ENCODE measurements at places on chromosomes 1 and 21. TPM values are rescaled to one million over a fixed set of nuclear protein-coding genes. Genes with fewer than 3 reads are reported as not detected.
A peak's percentile ranks its signal among the peaks of the same experiment; 100 is the strongest.

- DNase-seq: no peak
- no peaks in the 10 kb centered on the region for H3K4me1 ChIP-seq
- H3K36me3 ChIP-seq: no peaks in the 10 kb centered on the region
- H3K27me3 ChIP-seq: no peaks in the 10 kb centered on the region
- no peak overlapping the region for H3K4me3 ChIP-seq
- H3K27ac ChIP-seq: no peak overlapping the region
Observed at GRCh38 chr1:165152727-165153126, 203.8 kb downstream of the LMX1A start.

GRCh38 chr1:237393632-237394031 lies 351.6 kb downstream of the RYR2 start:
- H3K27ac ChIP-seq: no peak overlapping the region
- no peaks in the 10 kb centered on the region for H3K27me3 ChIP-seq
- H3K36me3 ChIP-seq: no peaks in the 10 kb centered on the region
- H3K4me3 ChIP-seq: no peak overlapping the region

- peak; percentile 42 for DNase-seq
- H3K27me3 ChIP-seq: no peaks in the 10 kb centered on the region
- H3K27ac ChIP-seq: peak overlapping the region; percentile 77
Observed at GRCh38 chr21:42665026-42665425, 11.6 kb downstream of the PDE9A start.

Gene ITGB2
- 32.4 TPM for total RNA-seq

Gene KRTAP12-2
- total RNA-seq: not detected

- peak; percentile 76 for DNase-seq
- H3K4me1 ChIP-seq: no peaks in the 10 kb centered on the region
- H3K4me3 ChIP-seq: no peak overlapping the region
- no peak overlapping the region for H3K27ac ChIP-seq
Observed at GRCh38 chr1:207004931-207005830, 27.4 kb downstream of the C1orf116 start.

- peak overlapping the region; percentile 4 for H3K27ac ChIP-seq
- H3K36me3 ChIP-seq: no peaks in the 10 kb centered on the region
- no peaks in the 10 kb centered on the region for H3K4me1 ChIP-seq
- DNase-seq: no peak
- no peak overlapping the region for H3K4me3 ChIP-seq
- H3K27me3 ChIP-seq: no peaks in the 10 kb centered on the region
Observed at GRCh38 chr1:63882048-63882704, 108.4 kb downstream of the ROR1 start.

- DNase-seq: peak; percentile 83
- no peak overlapping the region for H3K27ac ChIP-seq
- no peak overlapping the region for H3K4me3 ChIP-seq
- peaks cover 19% of the 10 kb centered on the region for H3K27me3 ChIP-seq
Observed at GRCh38 chr1:6483017-6483760, 8.3 kb downstream of the PLEKHG5 start.

DNA sequence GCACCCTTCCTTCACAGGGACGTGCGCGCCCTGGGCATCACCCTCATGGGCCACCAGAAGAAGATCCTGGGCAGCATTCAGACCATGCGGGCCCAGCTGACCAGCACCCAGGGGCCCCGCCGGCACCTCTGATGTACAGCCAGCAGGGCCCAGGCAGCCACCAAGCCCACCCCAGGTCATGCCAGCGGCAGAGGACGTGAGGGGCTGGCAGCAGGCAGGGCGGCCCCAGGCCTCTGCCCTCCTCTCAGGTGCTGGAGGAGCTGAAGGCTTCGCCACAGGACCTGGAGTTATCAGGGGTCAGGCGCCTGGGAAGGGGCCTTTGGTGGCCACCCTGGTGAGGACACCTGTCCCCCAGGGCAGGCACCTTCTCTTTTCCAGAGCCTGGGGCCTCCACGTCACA lies 34.8 kb upstream of the C1QA start:
- H3K36me3 ChIP-seq: no peaks in the 10 kb centered on the region

Gene SDC3
- total RNA-seq: 7.9 TPM

DNA sequence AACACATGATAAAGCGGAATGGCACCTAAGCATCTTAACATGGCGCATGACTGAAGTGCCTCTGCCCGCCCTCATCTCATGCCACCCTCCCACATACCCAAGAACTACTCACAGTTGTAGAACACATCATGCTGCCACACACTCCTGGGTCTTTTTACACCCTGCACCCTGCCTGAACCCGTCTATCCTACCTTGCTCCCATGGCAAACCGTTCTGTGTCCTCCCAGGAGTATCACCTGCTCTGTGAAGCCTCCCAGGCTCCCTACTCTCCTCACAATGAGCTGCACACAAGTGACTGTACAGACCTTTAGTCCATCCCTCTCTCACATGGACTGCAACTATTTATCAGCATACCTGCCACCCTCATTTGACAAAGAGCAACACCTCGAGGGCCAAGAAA lies 144.0 kb downstream of the TGFBR3 start:
- peak overlapping the region; percentile 20 for H3K27ac ChIP-seq
- H3K36me3 ChIP-seq: no peaks in the 10 kb centered on the region
- DNase-seq: no peak
- peaks cover 12% of the 10 kb centered on the region for H3K4me1 ChIP-seq
- no peaks in the 10 kb centered on the region for H3K27me3 ChIP-seq
- no peak overlapping the region for H3K4me3 ChIP-seq

DNA sequence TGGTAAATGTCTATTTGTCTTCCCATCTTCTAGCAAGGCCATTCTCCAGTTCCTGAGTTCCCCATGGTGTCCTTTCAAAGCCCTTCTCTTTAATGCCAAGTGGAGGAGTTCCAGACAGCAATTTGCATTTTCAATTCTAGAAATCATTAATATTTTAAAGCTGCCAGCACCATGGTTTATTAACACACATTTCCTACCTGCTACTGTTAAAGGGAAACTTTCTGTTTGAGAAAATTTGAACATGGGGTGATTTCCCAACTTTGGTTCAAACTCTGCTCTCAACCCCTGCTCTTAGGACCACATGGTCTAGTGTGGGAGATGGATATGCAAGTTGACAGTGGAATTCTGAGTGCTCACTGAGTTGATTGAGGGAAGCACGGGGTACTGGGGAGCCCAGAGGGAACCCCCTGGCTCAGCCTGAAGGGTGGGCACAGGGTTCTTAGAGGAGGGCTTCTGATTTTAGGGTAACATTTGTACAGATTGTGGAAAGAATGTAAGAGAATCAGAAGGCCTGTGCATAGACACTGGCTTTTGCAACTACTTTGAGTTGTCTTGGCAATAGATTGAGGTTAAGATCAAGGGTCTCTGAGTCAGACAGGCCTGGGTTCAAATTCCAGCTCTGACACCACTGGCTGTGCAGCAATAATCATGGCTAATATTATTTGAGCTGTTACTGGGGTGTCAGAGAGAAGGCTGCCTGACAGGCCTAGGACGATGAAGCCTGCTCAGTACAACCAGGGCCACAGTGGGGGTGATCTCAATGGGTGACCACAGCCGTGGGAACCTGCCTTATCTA lies 97.8 kb downstream of the BEND5 start:
- no peaks in the 10 kb centered on the region for H3K27me3 ChIP-seq
- no peaks in the 10 kb centered on the region for H3K36me3 ChIP-seq
- no peak overlapping the region for H3K4me3 ChIP-seq
- H3K4me1 ChIP-seq: no peaks in the 10 kb centered on the region

DNA sequence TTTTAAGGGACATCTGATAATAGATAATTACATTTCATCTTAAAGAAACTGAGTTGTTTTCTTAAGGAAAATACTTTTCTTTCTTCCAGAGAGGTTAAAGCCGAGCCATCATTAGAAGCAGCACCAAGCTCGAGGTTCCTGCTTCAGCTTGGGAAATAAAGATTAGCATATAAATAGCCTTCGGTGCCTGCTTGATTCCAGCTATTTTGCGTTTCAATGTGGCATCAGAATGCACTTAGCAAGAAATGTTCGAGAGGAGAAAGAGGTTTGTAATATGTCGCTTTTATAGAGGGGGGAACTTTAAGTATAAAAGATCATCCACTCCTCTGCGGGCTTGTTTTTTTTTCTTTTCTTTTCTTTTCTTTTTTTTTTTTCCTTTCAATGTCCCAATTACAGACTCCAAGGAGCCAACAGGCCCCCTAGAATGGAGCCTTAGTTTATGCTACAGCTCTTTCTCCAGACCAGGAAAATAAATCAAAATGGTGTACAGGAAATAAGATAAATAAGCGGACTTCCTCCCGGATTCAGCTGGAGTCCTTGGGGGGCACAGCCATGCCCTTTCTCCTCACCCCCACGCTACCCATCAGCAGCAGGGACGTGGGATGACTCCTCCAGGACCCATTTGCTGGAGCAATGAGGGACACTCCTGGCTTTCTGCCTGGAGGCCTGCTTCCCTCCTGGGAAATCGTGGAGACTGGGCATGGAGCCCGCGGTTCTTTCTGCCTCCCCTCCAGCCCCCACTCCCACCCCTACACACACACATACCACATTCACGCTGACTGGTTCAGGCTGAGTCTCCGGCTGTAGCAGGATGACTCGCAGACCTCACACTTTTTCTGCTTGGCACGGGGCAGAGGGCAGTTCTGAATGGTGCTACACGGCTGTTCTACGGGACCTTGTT lies 131.6 kb downstream of the RRAGC start:
- H3K27me3 ChIP-seq: peaks cover 29% of the 10 kb centered on the region
- H3K4me3 ChIP-seq: no peak overlapping the region
- no peaks in the 10 kb centered on the region for H3K36me3 ChIP-seq
- H3K4me1 ChIP-seq: peaks cover 14% of the 10 kb centered on the region
- peak; percentile 14 for DNase-seq

DNA sequence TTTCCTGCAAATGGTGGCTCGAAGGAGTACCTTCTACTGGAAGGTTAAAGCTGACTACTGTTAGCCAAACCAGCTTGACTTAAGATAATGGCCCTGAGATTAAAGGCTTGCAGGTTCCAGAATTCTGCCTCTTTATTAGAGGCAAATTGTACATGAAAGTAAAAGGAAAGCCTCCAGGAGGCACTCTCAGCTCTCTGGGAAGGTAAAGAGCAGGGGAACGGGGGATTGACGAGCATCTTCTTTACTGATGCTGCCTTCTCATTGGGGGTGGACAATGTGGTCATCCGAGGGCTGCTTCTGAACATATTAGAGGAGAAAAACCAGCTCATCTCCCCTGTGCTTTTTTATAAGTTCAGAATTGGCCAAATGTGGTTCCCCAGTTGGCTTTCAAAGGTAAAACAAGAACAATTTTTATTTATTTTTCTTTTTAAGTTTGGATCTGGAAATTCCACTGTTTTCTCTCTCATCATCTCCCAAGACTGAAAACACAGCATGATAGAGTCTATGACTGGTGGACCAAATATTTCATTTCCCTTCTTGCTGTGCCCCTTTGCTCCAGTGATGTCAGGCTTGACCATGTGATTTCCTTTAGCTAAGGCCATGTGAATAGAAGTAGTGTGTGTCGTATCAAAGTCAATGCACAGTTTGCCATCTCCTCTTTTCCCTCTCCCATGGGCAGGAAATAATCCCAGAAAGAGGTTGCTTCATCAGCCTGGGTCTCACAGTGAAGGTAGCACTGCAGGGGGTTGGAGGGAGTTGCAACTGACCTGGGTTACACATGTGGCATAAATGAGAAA lies 292.7 kb downstream of the PRDM2 start:
- H3K4me3 ChIP-seq: no peak overlapping the region
- no peaks in the 10 kb centered on the region for H3K27me3 ChIP-seq
- H3K27ac ChIP-seq: no peak overlapping the region
- H3K4me1 ChIP-seq: peaks cover 4% of the 10 kb centered on the region

Gene FAM167B
- not detected for total RNA-seq

DNA sequence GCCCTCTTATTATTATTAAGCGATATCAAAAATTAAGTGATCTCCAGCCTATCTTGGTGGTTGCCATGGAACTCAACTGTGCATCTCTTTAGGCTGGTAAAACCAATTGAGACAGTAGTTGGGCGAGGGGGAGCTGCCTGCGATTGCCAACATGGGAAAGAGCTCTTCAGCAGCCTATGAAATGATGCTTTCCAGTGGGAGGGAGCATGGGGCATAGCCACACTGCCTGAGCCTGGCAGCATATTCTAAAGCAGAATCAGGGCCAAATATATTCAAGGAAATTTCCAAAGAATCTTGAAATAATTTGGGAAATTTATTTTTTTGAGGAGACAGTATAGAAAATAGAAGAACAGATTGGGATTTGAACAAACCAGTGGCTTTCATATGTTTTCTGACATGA lies 126.9 kb upstream of the DNAH14 start:
- no peaks in the 10 kb centered on the region for H3K27me3 ChIP-seq
- no peak overlapping the region for H3K27ac ChIP-seq
- H3K4me3 ChIP-seq: no peak overlapping the region
- H3K4me1 ChIP-seq: no peaks in the 10 kb centered on the region
- H3K36me3 ChIP-seq: no peaks in the 10 kb centered on the region

Gene FCRLB
- not detected for total RNA-seq

DNA sequence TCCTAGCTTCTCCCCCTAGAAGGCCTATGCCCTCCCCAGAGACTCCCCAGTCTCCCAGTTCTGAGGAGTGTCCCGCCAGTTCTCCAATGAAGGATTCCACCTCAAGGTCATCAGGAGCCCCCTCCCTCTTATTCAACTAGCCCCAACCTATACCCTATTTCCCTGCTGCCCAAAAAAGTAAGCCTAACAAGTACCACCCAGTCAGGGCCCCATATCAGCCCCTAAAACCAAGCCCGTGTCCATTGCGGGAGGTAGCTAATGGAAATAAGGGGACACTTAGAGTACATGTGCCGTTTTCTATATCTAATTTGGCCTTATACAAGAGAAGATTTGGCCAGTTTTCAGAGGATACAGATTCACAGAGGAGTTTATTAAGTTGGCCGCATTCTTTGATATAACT lies 416.2 kb downstream of the MATN1 start:
- H3K36me3 ChIP-seq: no peaks in the 10 kb centered on the region
- no peak for DNase-seq
- no peak overlapping the region for H3K27ac ChIP-seq
- no peaks in the 10 kb centered on the region for H3K4me1 ChIP-seq
- no peak overlapping the region for H3K4me3 ChIP-seq

Gene SSU72
- total RNA-seq: 117 TPM

Gene ERG
- 1.5 TPM for total RNA-seq

Gene TIE1
- total RNA-seq: 3.5 TPM

Gene SEC16B
- total RNA-seq: 18.1 TPM

DNA sequence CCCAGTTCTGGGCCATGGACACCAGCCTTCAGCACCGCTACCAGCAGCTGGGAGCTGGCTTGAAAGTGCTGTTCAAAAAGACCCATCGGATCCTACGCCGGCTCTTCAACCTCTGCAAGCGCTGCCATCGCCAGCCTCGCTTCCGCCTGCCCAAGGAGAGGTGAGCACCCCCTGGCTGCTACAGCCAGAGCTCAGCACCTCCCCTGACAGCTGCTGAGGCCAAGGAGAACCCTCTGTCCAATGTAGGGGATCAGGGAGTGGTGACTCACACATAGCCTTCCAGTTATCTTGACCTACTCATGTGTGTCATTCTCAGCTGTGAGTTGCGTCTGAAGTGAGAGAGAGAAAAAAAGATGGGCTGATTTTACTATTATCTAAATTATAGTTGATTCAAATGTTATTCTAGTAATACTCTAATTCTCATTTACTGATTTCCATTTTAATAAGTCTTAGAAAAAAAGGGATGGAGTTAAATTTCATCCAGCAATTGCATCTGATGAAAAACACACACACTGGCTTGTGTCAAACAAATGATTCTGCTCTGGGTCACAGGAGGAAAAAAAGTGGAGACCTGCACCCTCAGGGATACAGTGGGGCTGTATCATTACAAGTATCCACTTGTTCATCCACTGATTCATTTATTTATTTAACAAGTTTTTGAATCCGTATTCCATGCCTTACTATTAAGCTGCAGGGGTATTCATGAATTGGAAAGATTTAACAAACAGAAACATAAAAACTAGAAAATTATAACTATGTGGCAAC lies 108.0 kb downstream of the BRINP2 start:
- no peak overlapping the region for H3K4me3 ChIP-seq
- no peaks in the 10 kb centered on the region for H3K27me3 ChIP-seq
- no peak for DNase-seq
- H3K36me3 ChIP-seq: no peaks in the 10 kb centered on the region

Gene CFAP45
- 0.32 TPM for total RNA-seq

Data from transverse colon (tissue), 4 donors.